ENCODE measurements at places on chromosomes 5 and 9. TPM values are rescaled to one million over a fixed set of nuclear protein-coding genes. Genes with fewer than 3 reads are reported as not detected.

The CATSPER3 gene
- total RNA-seq = 0.27 TPM

The ATP10B gene
- total RNA-seq = not detected

The PCDHB16 gene
- total RNA-seq = not detected

The C5orf52 gene
- not detected for total RNA-seq

The SLC6A19 gene
- total RNA-seq = under 0.01 TPM

The FOXD4L4 gene
- total RNA-seq = 0.27 TPM

The PCDHA9 gene
- total RNA-seq = under 0.01 TPM

The LOX gene
- 14.3 TPM for total RNA-seq

The SMAD5 gene
- total RNA-seq = 25.3 TPM

The TRPM3 gene
- under 0.01 TPM for total RNA-seq

DNA sequence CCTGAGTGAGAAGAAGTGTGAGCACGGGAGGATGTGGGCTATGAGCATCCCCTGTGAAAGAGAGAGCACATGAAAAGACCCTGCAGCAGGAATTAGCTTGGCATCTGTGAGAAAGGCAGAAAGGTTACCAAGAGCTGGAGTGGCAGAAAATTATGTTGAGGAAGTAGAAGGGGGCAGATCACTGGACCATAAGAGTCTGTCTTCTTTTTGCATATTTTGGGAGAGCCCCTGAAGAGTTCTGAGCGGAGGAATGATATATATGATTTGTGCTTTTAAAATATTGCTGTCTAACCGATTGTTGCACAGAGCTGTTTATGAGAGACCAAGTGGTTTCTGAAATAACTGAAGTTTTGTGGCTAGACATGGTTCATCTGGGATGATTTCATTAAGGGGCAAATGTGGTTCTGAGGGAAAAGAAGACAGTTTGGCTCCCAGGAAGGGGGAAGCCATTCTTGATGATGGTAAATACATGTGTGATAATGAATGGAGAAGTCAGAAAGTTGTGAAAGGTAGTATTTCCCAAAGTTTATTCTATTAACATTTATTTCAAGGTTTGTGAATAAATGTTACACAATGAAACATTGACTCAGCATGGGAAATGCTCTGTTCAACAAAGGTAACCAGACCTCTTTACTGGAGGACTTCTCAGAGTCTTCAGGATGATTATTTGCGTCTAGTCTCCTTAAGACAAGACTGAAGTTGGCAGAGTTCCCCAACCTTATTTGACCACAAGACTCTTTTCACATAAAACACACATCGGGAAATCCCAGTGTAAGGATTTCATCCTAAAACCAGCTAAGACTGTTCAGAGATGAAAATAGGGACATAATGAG lies 31.5 kb upstream of the ADRB2 start:
- no peak for DNase-seq

DNA sequence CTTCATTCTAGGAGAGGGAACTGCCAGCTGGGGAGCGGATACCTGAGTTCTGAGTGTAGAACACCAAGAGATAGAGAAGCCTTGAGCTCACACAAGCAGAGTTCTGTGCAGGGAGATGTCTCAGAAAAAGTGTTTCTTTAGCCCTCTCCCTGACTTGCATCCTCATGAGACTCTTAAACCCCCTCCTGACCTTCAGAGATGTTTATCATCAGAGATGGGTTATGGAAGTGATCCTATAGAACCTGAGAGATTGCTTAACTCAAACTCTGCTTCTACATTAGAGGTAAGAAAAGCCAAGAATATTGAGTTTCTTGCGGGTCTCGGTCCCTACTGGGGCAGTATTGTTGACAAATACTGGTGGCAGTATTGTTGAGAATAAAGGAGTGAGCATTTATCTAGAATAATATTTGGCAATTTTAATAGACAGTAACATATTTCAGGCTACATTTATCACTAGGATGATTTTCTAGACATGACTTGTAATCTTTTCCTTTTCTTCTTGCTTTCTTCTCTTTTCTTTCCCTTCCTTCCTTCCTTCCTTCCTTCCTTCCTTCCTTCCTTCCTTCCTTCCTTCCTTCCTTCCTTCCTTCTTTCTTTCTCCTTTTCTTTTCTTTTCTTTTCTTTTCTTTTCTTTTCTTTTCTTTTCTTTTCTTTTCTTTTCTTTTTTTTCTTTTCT lies at the start of gene IZUMO3:
Gene IZUMO3, minus strand, starts transcription at position 51 of the 676 bp plus-strand sequence. CDS start 248 bp downstream, outside the sequence.
- no peak for DNase-seq

GRCh38 chr9:125617087-125617486 lies 89.9 kb downstream of the MAPKAP1 start:
- DNase-seq = no peak

DNA sequence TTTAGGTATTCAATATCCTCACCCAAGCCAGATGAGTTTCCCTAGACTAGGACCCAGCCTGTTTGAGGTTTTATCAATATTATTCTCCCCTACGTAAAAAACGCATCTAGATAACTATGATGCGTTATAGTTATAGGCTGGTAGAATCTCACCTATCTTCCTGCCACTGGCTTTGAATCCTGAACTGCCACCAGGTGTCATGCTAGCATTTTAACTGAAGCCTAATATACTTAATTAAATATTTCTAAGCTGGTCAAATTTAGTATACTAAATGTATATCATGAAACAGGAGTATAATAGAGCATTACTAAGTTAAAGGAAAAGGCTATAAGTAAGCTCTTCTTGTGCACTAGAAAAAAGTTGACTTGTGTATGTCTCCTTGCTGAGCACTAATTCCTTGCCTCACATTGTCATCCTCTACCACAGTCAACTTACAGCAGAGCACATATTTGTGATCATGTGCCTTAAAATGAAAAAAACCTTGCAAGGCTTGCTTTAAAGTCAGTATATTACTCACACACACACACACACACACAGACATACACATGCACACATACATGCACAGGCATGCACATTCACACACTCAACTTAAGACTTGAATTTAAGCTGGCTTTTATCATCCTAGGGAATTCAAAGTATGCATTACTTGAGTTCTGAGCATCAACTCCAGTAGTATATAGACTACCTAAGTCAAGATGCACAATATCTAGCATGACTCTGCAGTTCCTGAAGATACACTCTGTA lies 303.4 kb downstream of the ADGRV1 start:
- DNase-seq = no peak

- no peak for DNase-seq
These were observed 146.5 kb downstream of the AOPEP start for GRCh38 chr9:94872891-94873511.

DNA sequence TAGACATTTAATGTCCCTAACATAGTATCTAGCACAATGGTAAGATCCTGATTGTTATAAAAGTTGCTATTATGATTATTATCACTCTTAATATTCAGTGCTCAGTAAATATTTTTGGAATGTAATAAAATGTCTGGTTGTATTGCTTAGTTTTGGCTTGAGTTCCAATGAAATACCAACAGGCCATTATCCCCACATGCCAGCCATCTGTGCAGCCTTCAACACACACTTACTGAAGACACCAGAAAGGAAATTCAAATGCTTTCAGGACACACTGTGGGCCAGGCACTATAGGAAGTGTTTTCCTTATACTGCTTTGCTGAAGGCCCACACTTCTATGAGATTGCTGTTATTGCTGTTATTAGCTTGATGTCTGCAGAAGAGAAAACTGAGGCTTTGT lies 157.5 kb downstream of the TRIM32 start:
- no peak for DNase-seq

DNA sequence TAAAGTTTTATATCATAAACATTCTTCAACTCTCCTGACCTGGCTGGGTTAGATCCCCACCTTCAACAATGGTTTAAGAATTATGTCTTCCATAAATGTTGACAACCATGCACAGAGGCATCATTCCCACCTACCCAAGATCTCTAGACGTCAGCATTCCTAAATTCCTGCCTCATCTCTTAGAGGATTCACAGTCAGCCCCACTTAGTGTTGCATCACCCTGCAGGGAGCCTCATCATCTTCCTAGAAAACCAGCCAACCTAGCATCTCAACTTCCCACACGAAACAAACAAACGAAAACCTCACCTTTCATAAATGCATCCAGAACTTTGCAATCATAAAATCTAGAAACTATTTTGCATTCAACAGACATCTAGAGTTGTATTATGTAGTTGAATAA lies 816.1 kb upstream of the C9orf72 start:
- no peak for DNase-seq

DNA sequence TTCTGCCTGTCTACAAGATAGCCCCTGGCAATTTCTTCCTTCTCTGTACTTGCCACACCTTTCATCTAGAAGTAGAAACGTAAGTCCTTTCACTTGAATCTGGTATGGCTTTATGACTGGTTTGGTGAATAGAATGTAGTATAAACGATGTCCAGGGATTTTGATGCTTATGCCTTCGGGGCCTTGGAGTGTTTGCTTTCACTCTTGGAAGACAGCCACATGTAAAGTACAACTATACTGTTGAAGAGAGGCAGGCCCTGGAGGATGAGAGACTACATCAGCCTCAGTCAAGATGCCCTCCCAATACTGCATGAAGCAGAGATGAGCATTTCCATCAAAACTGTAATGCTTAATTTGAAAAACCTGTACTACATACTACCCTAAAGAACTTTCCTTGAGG lies 553.8 kb upstream of the C9orf72 start:
- DNase-seq = no peak

GRCh38 chr9:96025995-96026602 lies 150.6 kb downstream of the ERCC6L2 start:
- no peak for DNase-seq

DNA sequence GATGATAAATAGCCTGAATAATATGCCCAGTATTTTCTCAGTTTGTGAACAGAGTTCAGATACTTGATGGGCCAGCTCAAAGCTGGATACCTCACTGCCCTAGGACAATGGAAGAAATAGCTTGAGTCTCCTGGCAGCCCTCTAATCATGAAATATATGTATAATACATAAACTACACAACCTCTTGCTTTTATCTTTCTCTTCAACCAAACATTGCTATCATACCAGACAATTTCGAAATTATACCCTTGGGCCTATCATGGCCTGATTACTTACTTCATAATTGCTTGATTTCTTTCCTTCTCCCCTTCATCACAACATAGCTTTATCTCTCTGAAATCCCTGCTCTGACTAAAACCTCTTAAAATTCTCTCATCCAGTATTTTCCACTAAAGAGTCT lies 1144.9 kb upstream of the C9orf72 start:
- DNase-seq = no peak

DNA sequence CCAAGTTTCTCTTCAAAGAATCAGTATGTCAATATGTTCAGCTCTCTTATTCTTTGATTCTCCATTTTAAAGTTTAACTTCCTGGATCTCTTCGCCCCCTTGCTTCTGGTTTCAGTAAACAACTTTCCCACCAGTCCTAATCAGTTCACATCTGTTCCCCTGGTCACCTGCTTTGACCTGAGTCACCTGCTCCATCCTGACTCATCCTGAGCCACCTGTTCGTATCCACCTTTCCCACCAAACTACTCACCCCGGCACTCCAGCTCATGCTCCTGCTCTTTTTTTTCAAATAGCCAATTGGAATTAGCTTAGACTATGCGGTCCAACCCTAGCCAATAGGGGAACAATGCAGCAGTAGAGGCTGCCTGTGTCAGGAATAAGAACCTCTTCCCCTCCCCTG lies 23.6 kb upstream of the CSF1R start:
- no peak for DNase-seq

DNA sequence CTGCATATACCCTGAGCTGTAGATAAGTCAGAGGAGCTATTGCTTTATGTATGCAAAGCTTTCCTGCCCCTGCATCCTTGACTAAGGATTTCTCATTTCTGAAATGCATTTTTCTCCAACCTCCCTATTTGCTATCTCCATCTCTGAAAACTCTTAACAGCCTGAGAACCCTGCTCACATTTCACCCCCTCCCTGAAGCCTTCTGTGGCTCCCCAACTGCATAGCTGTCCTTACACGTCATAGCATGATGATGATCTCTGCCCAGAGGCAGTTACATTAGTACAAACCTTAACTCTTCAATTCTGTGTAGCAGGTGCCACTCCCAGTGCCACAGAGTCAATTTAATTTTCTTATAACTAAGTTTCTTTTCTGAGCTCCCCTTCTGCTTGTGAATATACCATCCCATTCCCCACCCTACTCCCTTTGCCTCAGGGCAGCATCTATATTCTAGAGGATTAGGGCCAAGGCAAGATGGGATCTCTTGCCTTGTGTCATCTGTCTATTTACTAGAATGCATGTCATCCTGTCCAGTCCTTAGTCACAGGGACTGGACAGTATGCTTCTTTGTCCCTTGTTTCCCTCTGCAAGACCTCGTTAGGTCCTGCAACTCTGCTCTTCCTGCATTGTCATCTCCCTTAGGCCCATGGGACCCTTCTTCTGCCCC lies 149.7 kb upstream of the SPRY4 start:
- no peak for DNase-seq

DNA sequence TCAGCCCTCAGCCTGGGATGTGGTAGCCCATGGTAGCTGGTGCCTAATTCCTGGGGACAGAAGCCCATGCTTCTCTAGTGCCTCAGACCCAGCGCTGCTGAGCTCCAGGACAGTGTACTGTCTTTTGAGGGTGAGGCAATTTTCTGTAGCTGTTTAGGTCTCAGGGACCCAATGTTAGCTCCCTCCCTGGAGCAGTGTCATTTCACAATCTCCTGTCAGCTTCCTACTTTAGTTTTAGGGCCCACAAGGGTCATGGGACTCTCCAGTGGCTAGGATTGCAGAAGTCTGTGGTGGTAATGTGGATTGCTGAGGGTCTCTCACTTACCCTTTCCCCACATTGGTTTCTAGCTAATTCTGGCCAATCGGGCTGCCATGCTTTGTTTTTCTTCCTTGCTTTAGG lies 67.7 kb upstream of the CCL21 start:
- DNase-seq = no peak

- DNase-seq = no peak
These were observed 41.3 kb downstream of the ZNF474 start for GRCh38 chr5:122170620-122171019.

- peak; percentile 85 for DNase-seq
These were observed 148.4 kb downstream of the MAPKAP1 start for GRCh38 chr9:125558453-125559092.

DNA sequence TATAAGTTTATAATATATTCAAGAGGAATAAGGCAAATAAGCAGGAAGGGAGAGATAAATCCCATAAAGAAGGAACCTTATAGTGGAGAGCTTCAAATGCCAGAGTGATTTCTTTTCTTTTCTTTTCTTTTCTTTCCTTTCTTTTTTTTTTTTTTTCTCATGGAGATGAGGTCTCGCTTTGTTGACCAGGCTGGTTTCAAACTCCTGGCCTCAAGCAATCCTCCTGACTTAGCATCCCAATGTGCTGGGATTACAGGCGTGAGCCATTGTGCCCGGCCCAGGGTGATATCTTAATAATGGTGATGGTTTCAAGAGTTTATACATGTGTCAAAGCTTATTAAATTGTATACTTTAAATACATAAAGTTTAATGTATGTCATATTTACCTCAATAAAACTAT lies 19.6 kb upstream of the FOCAD start:
- no peak for DNase-seq

DNA sequence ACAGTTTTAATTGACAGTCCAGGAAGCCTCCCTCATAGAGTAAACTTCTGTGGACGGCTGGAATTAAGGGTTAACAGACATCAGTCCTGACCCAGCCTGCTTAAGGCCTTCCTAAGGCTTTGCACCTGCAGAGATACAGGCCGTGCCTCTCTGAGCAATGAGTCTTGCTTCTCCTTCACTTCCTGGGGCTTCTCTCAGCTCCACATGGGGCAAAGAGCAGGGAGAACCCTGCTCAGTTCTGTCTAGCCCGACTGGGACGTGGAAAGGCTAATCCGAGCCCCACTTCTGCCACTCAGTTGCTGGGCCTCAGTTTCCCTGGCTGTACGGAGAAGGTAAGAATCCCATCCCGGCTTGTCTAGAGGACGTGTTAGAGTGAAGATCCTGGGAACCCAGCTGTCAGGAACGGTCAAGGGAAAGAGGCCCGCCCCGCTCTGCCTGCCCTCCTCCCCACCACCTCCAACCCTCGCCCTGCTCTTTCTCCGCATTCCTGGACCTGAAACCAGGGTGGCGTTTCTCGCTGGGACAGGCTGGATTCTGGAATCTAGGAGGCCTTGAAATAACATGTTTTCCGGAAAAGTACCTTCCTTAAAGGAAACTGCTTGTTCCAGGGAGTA lies 6.5 kb downstream of the SPAAR start:
- DNase-seq = no peak

Measured in hematopoietic multipotent progenitor cell (in vitro differentiated cells).